ENCODE measurements at places on chromosomes 16 and 17.

DNA sequence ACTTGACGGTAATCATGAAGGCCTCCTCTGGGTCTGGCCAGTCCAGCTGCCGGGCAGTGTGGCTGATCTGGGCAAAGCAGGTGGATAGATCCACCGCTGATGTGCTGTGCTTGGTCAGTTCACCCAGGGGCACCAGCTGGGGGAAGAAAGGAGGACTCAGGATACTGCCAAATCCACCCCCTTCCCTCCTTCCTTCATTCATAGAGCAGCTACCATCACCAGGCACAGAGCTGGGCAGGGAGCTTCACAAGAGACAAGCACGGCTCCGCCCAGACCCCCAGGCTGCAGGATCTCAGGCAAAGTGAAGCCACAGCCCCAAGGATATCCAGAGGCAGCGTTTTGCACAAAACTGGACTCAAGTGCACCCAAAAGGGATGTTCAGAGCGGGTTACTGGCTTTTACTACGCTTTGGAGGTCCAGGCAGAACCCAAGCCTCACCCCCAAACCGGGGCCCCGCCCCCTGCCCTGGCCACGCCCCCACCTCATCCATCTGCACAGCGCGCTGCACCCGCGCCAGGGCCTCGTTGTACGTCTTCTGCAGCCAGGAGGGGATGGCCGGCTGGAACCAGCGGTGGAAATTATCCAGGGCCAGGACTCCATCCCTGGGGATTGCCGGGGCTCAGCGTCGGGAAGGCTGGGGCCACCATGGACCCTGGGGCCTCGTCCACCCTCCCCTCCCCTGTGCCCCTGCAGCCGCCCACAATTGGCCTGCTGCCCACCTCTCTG lies 9.1 kb downstream of the UNC13D start:
- no peak for DNase-seq

DNA sequence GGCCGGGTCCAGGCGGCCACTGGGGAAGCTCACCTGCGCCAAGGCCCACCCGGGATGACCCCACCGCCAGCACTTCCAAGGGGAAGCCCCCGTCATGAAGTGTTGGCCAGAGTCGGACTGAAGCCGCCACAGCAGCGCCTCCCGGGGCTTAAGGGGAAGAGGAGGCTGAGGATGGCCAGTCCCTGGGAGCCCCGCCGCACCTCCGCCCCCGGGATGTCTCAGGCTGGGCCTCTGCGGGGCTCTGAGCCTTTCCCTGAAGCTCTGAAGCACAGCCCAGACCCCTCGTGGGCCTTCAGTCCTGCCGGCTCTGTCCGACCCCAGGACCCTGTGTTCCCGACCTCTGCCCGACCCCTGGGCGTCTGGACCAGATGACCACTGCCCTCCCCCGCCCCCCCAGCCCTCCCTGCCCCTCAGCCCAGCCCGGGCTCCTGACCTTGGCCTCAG lies 42.8 kb upstream of the ACSF3 start:
- DNase-seq: no peak

- no peak for DNase-seq
These were observed 705 bp downstream of the KRABD2 start for GRCh38 chr17:8375738-8376259.

GRCh38 chr16:89315791-89316581 lies 98.5 kb downstream of the ZNF778 start:
- no peak for DNase-seq

GRCh38 chr17:62657690-62658089 lies 30.2 kb downstream of the MRC2 start:
- no peak for DNase-seq

GRCh38 chr17:82698065-82698973 lies at the start of gene RAB40B:
Gene RAB40B, minus strand, starts transcription at chr17:82698698. Its CDS starts 102 bp downstream, at chr17:82698596.
- DNase-seq: peak; percentile 85

GRCh38 chr17:74130841-74131240 lies 72.6 kb upstream of the RPL38 start:
- DNase-seq: no peak

DNA sequence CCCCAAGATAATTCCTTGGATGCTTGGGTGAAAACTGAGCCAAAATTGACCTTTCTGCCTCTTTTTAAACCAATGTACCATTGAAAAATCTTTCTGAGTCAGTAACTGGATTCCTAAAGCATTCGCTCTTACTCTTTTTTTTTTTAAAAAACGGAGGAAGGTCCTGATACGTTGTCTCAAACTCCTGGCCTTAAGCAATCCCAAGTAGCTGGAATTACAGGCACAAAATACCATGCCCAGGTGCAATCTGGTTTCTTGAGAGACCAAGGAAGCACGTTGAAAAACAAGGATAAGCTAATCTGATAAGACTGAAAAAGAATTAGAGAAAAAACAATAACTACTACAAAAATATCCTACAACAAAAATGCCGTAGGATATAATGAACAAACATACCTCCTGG lies 136.5 kb downstream of the SSH2 start:
- DNase-seq: no peak

DNA sequence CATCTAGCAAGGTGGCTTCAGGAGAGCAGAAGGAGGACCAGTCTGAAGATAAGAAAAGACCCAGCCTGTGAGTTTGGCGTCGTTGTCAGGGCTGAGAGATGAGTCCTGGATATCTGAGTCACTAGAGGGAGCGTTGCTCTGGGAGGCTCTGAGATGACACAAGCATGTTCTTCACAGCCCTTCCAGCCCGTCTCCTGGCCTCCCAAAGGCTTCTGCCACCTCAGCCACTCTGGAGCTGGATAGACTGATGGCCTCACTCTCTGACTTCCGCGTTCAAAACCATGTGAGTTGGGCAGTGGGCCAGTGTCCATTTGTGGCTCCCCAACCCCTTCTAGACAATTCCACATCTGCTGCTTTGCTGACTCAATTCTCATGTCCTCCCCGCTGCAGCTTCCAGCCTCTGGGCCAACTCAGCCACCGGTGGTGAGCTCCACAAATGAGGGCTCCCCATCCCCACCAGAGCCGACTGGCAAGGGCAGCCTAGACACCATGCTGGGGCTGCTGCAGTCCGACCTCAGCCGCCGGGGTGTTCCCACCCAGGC lies 2.3 kb downstream of the TGFB1I1 start:
- DNase-seq: peak; percentile 26

DNA sequence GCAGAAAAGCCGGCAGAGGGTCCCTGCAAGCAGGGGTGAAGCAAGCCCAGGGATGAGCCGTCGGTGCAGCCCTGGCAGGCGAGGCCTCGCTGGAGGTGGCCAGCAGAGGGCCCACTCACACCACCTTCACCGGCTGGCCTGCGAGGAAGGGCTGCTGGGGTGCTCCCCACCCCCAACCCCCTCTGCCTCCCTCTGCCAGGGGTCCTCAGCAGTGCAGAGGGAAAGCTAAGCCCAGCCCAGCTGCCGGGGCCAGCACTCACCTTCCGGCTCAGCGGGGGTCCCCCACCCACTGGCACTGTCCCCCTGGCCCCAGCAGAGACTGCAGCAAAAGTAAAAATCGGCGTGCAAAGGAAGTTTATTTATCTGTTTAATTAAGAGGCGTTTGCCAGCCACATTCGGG lies 113.4 kb downstream of the ENGASE start:
- no peak for DNase-seq

- DNase-seq: no peak
These were observed 1.5 kb downstream of the ZNF688 start for GRCh38 chr16:30569746-30570635.

DNA sequence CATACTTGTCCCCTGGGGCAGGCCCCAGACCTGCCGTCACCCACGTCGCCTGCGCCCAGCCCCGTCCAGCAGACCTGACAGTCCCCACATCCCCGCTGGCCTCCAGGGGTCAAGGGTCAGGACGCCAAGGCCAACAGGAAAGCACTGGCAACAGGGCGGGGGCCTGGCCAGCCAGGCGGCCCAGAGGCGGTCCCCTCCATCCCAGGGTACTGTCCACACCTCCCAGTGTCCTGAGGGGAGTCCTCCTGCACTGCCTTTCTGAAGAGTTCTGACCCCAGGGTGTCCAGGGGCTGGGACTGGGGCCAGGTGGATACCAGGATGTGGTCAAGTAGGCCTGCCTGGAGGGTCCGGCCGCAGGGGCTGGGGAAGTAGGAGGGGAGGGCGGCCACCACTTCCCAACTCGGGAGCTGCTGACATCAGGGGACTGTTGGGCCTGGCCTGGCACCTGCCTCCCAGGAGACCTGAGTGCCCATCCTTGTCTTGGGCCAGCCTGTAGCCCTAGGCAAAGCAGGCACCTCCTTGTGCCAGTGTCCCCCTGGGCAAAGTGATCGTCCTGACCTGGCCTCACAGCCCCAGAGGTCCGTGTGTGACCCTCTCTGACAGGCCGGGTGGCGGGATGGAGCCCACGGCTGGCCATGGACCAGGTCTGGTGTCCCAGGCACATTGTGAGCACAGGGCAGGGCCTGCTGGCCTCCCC lies 6.7 kb upstream of the AXIN1 start:
- no peak for DNase-seq

DNA sequence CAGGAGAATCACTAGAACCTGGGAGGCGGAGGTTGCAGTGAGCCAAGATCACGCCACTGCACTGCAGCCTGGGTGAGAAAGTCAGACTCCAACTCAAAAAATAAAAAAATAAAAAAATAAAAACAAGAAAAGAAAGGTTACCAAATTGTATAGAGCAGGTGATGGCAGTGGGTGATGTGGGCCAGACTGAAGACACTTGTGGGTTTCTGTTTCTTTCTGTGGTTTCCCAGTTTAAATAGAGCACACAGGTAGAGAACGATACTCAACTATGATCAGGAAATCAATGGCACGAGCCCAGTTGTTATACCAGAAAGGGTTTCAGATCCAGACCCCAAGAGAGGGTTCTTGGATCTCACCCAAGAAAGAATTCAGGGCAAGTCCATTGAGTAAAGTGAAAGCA lies 32.6 kb downstream of the NUBP1 start:
- no peak for DNase-seq

- no peak for DNase-seq
These were observed 6.2 kb downstream of the NTAN1 start for GRCh38 chr16:15049581-15050180.

- DNase-seq: no peak
These were observed 382.2 kb downstream of the ZFHX3 start for GRCh38 chr16:72665701-72666100.

- no peak for DNase-seq
These were observed 189.8 kb downstream of the KATNIP start for GRCh38 chr16:27739606-27740357.

DNA sequence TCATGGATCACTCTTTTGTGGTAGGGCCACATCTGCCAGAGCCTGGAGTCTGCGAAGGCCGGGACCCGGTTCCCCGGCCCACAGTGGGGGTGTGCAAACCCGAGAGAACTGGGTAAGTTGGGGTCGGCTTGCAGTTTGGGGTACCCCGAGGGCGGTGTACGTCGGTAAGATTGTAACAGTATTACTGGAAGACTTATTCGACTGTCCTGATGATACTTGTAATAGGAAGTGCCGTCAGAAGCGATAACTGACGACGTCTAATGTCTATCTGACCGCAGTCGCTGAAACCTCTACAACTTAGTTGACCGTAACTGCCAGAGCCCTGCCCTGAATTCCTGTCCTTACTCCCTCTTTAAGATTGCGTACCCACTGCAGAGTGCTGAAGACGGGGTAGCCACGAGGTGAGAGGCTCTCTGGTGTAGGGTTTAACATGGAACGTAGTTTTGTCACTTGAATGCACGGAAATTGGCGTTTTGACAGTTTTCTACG lies 24.0 kb downstream of the TRPV2 start:
- no peak for DNase-seq

GRCh38 chr17:10726196-10726595 lies 3.6 kb downstream of the TMEM220 start:
- no peak for DNase-seq

GRCh38 chr16:51896013-51896412 lies 650.9 kb downstream of the TOX3 start:
- DNase-seq: no peak

DNA sequence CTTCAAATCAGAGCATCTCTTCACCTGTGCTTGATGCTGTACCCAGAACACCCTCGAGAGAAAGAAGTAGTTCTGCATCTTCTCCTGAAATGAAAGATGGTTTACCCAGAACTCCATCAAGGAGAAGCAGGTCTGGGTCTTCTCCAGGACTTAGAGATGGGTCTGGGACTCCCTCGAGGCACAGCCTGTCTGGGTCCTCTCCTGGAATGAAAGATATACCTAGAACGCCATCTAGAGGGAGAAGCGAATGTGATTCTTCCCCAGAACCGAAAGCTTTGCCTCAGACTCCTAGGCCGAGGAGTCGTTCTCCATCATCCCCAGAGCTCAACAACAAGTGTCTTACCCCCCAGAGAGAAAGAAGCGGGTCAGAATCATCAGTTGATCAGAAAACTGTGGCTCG lies 12.3 kb downstream of the SRRM2 start:
- DNase-seq: no peak

DNA sequence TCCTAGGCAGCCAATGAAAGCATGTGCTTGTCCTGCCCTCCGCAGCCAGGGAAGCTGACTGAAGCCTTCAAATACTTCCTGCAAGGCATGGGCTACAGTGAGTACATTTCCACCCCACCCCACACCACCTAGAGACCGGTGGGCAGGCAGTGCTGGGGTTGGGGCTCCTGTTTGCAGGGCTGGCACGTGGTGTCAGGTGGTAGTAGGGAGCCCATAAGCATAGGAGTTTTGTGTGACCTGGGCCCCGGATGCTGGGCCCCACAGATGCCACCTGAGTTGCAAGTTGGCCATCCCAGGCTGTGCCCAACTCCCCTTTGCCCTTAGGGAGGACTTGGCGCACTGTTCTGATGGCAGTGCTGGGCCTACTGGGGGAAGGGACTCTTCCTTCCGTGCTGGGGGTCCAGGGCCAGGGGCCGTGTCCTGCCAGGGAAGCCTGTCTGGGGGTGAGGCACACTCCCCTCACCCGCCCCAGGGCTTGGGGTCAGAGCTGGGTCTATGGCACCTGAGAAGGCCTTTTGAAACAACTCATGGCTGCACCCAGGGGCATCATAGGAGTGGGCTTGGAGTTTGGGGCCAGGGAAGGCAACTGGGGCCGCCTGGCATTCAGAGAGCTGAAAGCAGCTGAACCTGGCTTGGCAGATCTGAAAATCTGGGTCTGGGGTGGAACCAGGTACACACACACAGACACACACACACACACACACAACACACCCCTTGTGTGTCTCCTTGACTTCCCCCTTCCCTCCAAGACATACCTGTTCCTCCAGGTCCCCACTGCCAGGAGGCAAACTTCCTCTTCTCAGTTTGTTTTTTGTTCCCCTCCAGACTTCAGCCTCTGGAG lies 5.8 kb upstream of the SETD6 start:
- DNase-seq: no peak

- no peak for DNase-seq
These were observed 6.1 kb downstream of the SLC35G3 start for GRCh38 chr17:35188111-35188510.

DNA sequence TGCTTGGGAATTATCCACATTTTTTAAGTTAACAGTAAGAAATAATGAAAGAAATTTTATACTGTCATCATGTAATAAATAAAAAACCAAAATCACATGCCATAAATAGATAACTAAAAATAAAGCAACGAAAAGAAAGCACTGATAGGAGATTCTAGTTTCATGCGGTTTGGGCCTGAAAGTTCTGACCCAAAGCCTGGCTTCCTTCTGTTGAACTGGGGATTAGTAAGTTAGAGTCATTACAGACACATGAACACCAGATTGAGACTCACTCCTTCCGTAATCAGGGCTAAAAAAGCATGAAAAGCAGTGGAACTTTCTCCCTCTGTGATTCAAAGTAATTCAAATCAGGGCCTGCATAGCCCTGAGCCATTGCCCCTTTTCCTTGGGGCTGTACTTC lies 13.2 kb upstream of the SLC6A2 start:
- no peak for DNase-seq
